ENCODE measurements at places on chromosomes 13 and 19.
A peak's percentile ranks its signal among the peaks of the same experiment; 100 is the strongest.

- no peak for DNase-seq
Measured at GRCh38 chr13:32384702-32385101, 43.2 kb downstream of the N4BP2L1 start.

DNA sequence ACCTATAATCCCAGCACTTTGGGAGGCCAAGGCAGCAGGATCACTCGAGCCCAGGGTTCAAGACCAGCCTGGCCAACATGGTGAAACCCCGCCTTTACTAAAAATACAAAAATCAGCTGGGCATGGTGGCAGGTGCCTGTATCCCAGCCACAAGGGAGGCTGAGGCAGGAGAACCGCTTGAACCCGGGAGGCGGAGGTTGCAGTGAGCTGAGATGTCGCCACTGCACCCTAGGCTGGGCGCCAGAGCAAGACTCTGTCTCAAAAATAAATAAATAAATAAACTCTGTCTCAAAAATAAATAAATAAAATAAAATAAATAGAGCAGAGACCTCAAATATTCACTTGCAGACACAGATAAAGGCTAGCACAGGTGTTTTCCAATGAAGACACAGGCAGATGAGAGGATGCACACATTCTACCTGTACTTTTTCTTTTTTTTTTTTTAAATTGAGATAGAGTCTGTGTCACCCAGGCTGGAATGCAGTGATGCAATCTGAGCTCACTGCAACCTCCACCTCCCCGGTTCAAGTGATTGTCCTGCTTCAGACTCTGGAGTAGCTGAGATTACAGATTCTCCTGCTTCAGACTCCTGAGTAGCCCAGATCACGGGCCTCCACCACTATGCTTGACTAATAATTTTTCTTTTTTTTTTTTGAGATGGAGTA is 2.7 kb upstream of the RPS16 start:
- DNase-seq, result no peak

DNA sequence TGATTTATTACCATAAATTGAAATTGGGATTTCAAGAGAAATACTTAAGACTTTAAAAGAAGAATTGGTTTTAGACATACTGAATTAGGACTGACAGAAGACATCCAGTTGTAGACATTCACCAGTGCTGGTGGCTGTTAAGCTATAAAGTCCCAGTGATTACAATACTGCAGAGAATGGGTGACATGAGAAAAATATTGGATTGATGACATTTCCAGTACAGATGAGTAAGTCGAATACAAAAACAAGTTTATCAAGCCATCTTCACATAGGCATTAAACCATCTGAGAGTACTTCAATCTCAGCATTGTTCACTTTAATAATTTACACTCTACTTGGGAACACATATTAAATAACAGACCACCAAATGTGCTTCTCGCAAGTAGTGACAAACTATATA is 66.8 kb downstream of the TBC1D4 start:
- DNase-seq, result no peak

GRCh38 chr19:13398780-13399726 is 107.2 kb downstream of the CACNA1A start:
- peak; percentile 8 for DNase-seq

GRCh38 chr13:31982124-31982523 is 49.5 kb upstream of the FRY start:
- no peak for DNase-seq

DNA sequence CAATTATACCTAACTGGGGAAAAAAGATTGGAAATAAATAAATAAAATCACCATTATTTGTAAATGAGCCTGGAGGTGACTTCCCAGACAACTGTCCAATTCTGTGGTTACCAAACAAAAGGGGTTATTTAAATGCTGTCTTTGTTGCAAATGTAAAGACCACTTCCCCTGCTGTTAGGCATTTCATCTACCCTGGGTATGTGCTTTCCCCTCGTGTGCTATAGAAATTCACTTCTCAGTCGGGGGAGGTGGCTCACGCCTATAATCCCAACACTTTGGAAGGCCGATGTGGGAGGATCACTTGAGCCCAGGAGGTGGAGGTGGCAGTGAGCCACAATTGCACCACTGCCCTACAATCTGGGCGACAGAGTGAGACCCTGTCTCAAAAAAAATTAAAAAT is 101.9 kb upstream of the AKAP11 start:
- no peak for DNase-seq

GRCh38 chr19:50550594-50550966 is 17.7 kb downstream of the LRRC4B start:
- no peak for DNase-seq

DNA sequence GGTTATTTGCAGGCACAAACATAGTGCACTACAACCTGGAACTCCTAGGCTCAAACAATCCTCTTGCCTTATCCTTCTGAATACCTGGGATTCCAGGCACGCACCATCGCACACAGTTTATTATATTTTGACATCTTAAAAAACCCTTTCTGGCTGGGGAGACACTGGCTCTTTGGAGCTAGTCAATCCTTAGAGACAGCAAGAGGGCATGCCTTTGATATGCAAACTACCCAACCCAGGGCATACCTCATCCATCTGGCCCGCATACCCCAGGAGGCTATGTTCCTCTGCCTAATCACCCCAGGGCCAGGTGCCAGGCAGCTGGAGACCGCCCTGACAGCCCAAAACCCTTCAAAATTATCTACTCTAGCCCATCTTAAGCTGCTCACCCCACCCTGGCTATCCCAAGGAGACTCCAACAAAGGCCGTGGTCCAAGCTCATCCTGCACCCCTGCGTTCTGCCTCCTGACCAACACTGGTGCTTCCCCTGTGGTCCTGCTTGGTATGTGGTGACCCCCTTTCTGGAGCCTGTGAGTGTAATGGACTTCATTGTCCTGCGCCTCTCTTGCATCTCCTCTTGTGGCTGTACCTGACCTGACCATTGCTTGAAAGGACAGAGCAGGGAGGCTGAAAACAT is 86.4 kb downstream of the RGCC start:
- DNase-seq, result no peak

DNA sequence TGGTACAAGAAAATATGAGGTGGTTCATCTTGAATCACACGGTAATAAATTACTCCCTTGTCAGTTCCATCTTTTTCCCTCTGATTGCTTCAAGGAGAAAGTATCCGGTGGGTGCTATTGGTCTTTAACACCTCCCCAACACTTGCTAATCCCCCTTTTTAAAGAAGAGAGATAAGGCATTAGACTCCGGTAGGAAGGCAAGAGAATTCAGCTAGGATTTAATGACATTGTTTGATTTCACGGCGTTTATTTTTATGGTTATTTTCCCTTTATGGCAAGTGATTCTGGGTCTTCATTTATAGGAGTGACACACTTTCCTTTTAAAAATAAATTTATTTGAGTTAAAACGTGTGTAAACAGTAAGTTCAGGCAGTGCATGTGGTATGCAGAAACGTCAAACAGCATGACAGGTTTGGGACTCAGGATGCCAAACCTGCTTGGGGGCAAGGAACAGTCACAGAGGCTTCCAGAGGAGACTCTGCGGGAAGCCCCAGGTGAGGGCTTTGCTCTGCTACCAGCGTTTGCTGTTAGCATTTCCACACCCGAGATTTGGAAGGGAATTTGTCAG is 36.5 kb downstream of the TSHZ3 start:
- no peak for DNase-seq

GRCh38 chr13:106814463-106814862 is 246.5 kb upstream of the ARGLU1 start:
- DNase-seq, result peak; percentile 39

GRCh38 chr19:34676697-34677385 is at the start of gene SCGB2B2:
Gene SCGB2B2, minus strand, starts transcription at chr19:34677159. Its CDS starts 82,596 bp downstream, at chr19:34594563.
- no peak for DNase-seq

GRCh38 chr19:18633321-18633720 is 3.5 kb upstream of the KLHL26 start:
- no peak for DNase-seq

- no peak for DNase-seq
Measured at GRCh38 chr13:20054586-20054985, 96.1 kb downstream of the ZMYM2 start.

DNA sequence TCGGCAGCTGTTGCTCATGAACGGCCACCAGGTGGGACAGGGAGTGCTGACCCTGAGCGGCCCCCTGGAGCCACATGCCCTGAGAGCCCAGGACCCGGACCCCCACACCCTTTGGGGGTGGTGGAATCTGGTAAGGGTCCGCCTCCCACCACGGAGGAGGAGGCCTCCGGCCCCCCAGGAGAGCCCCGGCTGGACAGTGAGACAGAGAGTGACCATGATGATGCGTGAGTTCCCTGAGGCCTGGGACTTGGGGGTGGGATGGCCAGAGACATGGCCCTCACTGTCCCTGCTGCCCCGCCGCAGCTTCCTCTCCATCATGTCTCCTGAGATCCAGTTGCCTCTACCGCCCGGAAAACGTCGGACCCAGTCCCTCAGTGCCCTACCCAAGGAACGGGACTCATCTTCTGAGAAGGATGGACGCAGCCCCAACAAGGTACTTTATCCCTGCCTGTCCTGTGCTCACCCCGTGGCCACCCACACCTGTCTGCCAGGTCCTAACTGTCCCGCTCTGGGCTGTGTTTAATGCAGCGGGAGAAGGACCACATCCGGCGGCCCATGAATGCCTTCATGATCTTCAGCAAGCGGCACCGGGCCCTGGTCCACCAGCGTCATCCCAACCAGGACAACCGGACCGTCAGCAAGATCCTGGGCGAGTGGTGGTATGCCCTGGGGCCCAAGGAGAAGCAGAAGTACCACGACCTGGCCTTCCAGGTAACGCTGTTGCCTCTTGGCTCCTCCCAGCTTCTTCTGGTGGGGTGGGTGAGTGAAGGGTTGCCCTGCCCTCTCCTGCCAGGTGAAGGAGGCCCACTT is 14.7 kb upstream of the PRR19 start:
- no peak for DNase-seq

GRCh38 chr13:109636736-109637135 is 149.6 kb downstream of the IRS2 start:
- DNase-seq, result no peak

GRCh38 chr13:55155046-55155445 is 1985.7 kb upstream of the PRR20A start:
- DNase-seq, result no peak

GRCh38 chr13:106241974-106242953 is 293.2 kb downstream of the EFNB2 start:
- no peak for DNase-seq

- no peak for DNase-seq
Measured at GRCh38 chr13:100022798-100023197, 41.2 kb downstream of the ZIC2 start.

DNA sequence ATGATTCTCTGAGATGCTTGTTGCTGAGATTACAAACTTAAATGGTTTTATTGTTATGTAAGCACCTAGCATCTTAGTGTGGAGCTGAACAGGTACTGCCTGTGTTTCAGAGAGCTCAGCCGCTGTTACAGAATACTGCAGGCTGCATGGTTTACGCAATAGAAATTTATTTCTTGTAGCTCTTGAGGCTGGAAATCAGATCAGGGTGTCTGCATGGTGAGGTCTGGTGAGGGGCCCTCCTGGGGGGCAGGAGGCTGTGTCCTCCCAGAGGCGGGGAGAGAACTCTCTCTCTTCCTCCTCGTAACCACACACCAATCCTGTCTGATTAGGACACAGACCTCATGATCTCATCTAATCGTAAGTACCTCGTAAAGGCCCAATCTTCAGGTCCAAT is 13.1 kb downstream of the ATP11A start:
- no peak for DNase-seq

DNA sequence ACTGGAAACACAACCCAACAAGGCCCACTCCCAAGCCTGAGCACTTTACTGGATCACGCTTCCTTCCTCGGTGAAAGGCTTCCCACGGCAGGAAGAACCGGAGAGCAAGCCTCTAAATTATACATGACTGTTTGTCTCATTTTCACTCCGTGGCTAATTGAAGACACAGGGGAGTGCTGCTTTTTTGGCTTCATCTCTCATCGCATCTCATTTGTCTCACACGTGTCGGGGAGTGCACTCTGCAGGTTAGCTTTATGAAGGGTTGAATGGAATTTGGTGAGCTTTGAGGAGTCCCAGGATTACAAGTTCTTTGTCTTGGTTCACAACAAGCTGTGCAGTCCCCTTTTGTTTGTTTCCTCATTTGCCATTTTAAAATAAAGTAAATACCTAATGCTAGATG is 544.6 kb downstream of the GPC6 start:
- DNase-seq, result no peak

DNA sequence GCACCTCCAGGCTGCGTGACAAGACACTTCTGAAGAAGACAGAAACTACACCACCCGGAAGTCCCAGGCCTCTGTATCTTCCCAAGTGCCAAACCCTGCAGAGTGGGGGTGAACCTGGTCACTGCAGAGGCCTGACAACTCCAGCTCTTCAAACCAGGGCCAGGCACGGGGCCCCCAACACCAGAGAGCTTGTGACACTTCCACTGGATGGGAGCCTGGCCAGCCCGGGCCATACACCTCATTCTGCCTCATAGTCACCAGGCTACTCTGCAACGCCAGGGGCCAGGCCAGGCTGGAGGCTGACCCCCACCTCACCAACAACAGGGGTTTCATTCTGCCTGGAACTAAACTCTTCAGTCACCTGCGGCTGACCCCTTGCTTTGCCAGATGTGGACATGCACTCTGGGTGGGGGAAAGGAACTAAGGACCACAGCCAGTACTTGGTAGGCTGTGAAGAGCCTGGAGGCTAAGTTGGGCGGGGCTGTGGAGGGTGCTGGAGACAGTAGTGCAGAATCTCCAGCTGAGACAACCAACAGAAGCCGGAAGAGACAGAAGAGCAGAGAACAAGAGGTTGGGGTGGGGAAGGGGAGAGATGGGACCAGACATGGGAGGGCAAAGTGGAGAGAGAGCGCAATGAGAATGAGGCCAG is 23.0 kb downstream of the TUBA3C start:
- DNase-seq, result no peak

DNA sequence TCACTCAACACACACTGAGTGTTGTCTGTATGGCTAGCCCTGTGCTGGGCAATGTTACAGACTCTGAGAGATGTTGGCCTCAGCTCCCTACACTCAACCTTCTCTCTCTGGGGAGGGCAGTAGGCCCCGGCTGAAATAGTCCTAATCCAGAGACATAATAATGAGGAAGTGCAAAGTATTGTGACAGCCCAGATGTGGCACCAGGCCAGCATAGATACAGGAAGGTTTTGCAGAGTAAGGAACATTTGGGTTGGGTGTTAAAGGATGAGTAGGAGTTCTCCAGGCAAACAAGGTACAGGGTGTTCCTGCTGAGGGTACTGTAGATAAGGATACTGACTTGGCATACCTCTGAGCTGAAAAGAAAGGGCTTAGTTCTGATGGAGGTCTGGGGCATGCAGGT is 2.4 kb downstream of the LIN7B start:
- DNase-seq, result no peak
